ENCODE measurements at places on chromosomes 2 and 18. TPM values are rescaled to one million over a fixed set of nuclear protein-coding genes. Genes with fewer than 3 reads are reported as not detected.

DNA sequence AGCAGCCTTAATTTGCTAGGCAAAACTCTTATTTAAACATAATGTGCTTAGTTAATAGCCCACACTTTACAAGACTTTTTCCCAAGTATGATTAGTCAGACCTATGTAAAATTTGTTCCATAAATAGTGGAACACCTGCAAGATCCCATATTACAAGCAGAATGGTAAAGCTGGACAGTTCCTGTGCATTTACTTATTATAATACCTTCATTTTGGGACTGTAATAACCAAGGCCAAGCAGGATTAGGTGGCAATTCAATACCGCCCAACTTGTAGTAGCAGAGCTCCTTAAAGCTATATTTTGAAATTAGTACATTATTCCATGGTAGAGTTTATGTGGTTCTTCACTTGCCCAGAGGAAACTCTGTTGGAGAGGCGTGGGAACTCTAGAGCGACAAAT lies 431.5 kb upstream of the MMADHC start:
- DNase-seq = no peak

DNA sequence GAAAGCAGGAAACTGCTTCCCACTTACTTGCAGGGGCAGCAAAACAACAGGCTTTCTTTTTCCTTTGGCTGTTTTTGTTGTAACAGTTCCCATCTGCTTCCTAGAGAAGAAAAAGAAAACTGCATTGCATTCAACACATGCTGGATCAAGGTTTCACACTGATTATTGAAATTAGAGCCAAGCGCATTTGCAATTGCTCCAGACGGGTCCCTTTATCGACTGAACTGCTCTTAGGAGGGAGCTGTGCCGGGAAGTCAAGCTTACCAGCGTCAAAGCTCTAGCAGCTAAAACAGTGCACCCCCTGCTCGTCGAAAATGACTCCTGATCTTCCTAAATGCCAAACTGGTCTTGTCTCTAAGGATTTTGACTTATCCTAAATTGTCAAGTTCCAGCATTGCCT lies 164.0 kb upstream of the SESTD1 start:
- DNase-seq = no peak

The TANC1 gene
- polyA plus RNA-seq = 21.4 TPM

The SYT4 gene
- not detected for polyA plus RNA-seq

- DNase-seq = no peak
Measured at GRCh38 chr2:70553334-70553583, 367 bp downstream of the TGFA start.

- DNase-seq = no peak
Measured at GRCh38 chr18:38198956-38199355, 633.4 kb upstream of the CELF4 start.

DNA sequence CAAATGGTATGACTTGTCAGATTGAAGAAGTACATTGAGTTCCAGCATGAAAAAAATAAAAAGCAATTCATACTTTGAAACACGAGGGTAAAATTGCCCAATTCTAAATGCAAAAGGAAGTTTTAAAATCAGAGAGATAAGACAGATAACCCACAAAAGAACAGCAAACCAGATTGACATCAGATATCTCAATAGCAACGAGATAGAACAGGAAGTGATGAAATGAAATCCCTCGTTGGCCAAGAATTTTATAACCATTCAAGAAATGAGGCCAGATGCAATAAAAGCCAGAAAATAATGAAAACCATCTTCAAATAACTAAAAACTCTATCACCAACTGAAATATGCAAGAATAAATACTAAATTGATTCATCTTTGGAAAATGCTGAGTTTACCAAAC lies 172.8 kb downstream of the CD226 start:
- DNase-seq = no peak

DNA sequence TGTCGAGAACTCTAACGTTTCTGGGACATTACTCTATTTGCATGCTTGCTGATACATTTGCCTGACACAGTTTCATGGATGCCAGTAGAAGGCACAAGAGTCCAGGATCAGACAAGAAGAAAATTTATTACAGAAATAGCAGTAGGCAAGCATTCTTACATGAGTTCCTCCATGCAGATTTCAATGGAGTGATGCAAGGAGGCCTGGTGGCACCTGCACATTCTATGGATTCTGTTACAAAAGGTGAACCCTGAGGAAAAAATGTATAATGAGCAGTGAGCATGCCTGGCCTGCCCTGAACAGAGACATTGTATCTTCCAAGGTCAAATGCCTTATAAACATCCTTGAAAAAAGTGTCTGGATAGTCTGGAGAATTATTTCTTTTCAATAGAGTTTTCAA lies 142.9 kb downstream of the DSEL start:
- no peak for DNase-seq

GRCh38 chr18:79630281-79631095 lies 49.1 kb upstream of the CTDP1 start:
- peak; percentile 11 for DNase-seq

- DNase-seq = no peak
Measured at GRCh38 chr2:10329580-10329879, 26.8 kb downstream of the HPCAL1 start.

DNA sequence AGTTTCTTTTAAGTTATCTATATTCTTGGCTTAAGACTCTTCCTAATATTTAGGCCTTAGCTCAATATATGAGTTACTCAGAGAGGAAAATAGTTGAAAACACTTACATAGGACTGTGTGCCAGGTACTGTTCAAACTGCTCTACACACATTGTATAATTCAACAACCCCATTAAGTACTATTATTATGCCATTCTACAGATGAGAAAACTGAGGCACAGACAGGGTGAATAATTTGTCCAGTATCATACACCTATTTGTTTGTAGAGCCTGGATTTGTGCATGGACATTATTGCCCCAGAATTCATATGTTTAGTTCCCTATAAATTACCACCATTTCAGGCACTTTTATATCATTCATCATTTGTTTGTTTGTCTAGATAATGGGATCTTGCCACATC lies 17.7 kb upstream of the GAD1 start:
- no peak for DNase-seq

DNA sequence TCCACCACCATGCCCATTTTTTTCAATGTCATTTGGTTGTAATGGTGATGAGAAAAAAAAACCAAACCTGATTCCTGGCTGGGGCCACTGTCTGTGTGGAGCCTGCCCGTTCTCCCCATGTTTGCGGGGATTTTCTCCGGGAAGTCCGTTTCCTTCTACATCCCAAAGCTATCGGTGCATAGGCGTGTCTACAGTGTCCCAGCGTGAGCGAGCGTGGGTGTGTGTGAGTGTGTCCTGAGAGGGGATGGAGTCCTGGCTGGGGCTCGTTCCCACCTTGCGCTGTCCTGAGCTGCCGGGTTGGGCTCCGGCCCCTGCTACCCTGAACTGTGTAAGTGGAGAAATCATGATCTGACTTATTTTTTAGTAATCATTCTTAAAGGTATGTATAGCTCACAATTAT lies 7.3 kb upstream of the ZAP70 start:
- no peak for DNase-seq

DNA sequence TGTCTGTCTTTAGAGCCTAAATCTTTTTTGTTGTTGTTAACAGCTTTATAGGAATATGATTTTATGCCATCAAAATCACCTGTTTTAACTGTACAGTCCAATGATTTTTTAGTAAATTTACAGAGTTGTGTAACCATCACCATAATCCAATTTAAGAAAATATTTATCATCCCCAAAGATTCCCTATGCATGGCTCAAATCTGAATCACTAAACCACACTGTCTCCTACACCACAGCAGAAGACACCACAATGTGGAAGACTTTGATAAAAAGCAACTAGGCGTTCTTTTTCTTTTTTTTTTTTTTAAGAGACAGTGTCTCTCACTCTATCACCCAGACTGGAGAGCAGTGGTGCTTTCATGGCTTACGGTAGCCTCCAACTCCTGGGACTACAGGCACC lies 99.6 kb downstream of the TXNL1 start:
- no peak for DNase-seq

The GCKR gene
- 0.35 TPM for polyA plus RNA-seq

The LCLAT1 gene
- 37.1 TPM for polyA plus RNA-seq

- DNase-seq = peak; percentile 30
Measured at GRCh38 chr2:183070942-183071844, 7.4 kb upstream of the DUSP19 start.

The FOXD4L1 gene
- not detected for polyA plus RNA-seq

GRCh38 chr2:143259368-143259958 lies 130.2 kb downstream of the ARHGAP15 start:
- DNase-seq = peak; percentile 56

The POTEI gene
- not detected for polyA plus RNA-seq

The NFATC1 gene
- 2.0 TPM for polyA plus RNA-seq

The EN1 gene
- 0.03 TPM for polyA plus RNA-seq

The C2orf78 gene
- polyA plus RNA-seq = not detected

- peak; percentile 22 for DNase-seq
Measured at GRCh38 chr2:3470856-3471737, 48.2 kb downstream of the ADI1 start.

The OTOF gene
- polyA plus RNA-seq = not detected

The NT5DC4 gene
- polyA plus RNA-seq = not detected

DNA sequence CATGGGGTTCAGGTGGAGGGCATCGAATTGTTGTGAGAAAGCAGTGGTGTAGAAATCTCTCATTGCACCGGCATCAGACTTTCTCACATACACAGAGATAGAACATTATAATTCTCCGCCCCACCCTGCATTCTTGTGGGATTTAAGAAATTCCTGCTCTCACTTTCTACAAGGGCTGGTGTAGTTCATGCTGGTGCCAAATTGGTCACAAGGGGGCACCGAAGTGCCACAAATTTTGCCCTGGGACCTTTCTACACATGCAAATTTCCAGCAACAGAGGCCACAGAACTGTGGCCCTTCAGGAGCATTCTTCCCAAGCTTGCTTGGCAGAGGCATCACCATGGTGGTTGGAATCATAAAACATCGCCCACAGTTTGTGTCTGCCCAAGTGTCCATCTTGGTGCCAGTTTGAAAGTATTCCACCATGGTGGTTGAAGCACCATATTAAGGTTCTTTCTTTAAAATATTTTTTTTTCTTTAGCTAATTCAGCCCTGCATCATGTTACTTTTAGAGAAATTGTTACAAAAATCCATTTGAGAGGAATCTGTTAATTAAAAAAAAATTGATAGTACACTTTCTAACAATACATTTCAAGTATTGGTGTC lies 521.2 kb upstream of the FANCL start:
- DNase-seq = peak; percentile 61

DNA sequence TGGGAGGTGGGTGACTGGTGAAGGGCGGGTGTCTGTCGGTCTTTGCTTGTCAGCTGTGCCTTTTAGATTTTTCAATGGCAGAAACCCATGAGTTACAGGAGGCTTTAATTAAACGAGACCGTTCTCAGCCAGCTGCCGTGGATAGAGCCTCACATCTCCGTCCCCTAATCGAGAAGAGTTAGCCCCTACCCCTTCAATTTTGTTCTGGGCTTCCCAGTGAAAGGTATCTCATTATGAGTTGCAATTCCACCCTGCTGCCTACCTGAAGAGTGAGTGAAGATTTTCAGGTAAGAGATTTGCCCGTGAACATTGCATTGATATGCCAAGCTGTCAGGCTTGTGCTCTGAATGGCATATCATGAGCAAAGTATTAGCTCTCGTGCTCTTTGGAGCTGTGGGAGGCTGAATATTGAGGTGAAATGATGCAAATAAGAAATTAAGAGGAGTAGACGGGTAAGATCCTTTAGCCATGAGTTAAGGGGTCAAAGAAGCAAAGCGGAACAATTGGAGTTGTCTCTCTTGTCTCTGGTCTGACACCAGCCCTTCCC lies 118.7 kb upstream of the MSTN start:
- no peak for DNase-seq

DNA sequence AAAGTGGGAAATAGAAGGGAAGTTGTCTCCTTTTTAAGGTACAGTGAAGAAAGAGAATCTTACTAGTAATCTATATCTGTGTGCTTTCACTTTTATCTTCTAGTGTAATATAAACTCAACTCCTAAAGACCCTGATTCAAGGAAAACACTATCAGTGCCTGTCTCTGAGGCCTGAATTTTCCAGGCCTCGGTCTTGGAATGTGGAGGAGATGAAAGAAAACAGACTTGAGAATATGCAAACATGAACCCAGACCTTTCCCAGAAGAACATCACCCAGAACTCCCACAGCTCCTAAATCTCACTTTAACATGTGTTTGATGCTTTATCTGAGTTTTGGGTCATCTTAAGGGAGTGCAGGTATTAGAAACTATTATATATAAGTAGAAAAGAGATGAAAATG lies 51.8 kb downstream of the EPB41L5 start:
- DNase-seq = no peak
